ENCODE measurements at places on chromosomes 4 and X.

- no peak for DNase-seq
Measured at GRCh38 chr4:184722798-184723197, 11.1 kb downstream of the CENPU start.

DNA sequence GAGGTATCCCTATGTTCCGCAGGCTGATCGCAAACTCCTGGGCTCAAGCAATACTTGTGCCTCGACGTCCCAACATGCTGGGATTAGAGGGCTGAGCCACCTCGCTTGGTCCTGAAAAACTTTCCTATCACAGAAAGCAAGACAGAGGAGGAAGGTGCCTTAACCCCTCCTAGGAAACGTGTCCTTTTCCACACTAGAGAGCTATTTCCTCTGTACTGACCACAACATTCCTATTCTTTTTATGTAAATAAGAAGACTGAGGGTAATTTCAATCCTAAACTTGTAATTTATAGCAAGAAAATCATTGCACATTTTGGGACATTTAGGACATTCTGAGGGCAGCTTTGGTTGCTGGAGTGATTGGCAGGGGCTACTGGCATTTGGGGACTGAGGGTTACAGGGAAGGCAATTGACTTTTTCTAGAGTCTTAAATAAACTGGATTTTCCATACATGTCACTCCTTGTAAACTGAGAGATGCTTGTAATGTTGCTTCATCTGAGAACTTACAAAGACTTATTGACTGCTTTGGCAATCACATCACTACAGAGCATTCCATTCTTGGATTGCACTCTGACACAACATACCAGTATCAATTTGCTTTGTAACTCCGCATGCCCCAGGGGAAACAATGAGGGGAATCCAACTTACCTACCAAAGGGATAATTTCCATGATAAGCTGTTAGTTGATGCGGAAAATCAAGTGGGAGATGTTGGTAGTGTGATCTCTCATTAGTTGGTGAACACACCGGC, 15.6 kb downstream of the XAGE3 start:
- DNase-seq: no peak

GRCh38 chr4:88965053-88965452, 91.9 kb downstream of the FAM13A start:
- no peak for DNase-seq

DNA sequence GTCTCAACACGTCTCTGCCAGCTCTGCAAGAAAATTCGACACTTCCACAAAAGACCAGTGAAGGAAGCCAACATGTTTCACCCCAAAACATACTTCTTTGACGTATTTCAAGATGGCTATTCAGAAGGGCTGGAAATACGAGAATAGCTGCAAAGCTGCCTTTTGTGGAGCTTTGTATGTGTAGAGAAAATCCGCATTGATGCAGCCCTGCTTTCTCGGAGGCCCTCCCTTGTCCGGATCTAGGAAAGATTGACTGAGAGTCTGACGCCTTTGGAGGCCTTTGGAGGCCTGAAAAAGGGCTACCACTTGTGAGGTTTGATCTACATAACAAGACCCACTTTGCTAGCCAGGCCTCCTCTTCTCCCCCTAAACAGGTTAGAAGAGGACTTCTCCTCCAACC, 12.2 kb downstream of the SAT1 start:
- DNase-seq: no peak

GRCh38 chr4:5124876-5125275, 73.6 kb downstream of the STK32B start:
- no peak for DNase-seq

DNA sequence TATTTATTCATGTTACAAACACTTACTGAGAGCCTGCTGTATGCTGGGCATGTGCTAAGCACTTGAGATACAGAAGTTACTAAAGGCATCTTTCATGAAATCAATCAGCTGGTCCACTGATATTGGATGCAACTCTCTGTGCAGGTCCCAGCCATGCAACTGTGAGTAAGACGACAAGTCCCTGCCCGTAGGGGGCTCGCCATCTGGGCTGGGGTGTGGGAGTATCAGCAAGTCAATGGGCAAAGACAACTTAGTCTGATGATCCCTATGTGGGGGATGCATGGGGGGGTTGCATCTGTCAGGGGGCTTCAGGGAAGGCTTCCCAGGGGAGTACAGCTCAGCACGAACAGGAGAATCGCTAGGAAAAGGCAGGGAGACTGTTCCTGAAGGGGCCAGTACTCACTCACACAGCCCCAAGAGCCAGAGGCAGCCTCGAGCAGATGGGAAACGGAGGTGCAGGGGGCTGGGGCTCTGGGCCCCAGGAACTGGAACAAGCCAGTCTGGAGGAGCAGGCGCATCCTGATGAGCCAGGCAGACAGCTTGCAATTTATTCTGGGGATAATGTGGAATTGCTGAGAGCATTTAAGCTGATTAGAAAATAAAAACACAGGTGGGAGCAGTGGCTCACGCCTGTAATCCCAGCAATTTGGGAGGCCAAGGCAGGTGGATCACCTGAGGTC, 40.2 kb downstream of the CRMP1 start:
- DNase-seq: no peak

DNA sequence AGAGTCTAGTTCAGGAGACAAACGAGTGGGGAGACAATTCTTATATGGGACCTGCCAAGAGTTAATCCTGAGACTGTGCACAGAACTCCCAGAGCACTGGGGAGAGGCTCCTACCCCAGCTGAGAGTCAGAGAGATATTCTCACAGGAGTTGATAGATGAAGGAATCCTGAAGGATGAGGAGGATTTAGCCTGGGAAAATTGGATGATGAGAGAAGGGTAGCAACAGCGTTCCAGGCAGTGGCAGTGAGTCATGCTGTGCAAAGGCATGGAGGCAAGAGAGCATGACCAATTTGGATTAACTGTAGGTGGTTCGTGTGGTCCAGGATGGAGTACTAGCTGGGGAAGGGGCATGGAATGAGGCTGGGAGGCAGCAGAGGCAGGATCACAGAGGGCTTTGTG, 318.6 kb downstream of the LDB2 start:
- no peak for DNase-seq

GRCh38 chr4:78659264-78659663, 107.7 kb downstream of the ANXA3 start:
- no peak for DNase-seq

- no peak for DNase-seq
Measured at GRCh38 chr4:6231663-6232165, 31.4 kb upstream of the JAKMIP1 start.

DNA sequence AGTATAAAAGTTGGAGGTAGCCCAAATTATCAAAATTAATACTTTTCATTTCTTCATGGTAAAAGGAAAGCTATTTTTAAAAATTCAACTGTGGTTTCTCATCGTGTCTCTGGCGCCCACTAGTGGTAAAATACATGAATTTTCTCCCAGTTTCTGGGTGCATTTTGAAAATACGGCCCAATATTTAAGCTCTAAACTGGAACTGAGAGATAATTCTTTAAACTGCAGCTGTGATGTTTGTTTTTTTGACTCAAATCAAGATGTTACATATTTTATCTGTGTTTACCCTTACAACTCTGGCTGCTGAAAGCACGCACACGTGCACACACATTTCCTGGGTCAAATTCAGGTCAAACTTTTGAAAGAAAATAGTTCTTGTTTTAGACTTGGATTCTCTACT, 123.9 kb upstream of the ACSL4 start:
- no peak for DNase-seq

DNA sequence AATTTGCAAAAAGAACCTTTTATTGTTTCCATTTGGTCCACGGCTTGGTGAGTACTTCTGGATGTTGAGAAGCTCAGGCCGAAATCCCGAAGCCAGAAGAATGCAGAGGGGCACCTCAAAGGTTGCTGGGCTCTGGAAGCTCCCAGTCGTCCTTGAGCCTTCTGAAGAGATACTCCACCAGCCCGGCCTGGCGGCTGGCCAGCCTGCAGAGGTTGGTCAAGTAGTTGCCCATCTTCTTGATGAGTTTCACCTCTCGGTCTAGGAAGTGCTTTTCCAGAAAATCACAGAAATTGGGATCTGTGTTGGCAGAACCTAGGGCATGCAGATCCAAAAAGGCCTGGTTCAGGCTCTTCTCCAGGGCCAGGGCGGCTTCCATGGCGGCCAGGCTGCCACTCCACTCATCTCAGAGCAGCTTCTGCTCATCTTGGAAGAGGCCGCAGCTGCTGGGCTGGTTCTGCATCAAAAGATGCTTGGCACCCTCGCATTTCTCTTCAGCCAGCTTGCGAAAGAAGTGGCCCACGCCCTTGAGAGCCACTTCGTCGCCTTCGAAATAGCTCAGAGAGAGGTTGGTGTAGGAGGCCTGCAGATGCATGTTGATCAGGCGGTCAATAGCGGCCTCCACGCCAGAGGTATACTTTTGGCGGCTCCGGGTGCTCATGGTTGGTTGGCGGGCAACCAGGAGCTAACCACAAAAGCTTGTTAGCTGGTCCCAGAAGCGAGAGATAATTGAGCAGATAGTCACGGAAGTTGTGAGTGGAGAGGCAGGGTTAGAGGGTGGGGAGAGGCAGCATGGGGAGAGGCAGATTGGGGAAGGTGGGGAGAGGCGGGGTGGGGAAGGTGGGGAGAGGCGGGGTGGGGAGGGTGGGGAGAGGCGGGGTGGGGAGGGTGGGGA, 76.5 kb upstream of the TSPAN7 start:
- no peak for DNase-seq
